ENCODE measurements at places on chromosomes 4 and X.

- DNase-seq, result no peak
These were observed 34.4 kb upstream of the ARHGEF6 start for GRCh38 chrX:136814847-136815750.

DNA sequence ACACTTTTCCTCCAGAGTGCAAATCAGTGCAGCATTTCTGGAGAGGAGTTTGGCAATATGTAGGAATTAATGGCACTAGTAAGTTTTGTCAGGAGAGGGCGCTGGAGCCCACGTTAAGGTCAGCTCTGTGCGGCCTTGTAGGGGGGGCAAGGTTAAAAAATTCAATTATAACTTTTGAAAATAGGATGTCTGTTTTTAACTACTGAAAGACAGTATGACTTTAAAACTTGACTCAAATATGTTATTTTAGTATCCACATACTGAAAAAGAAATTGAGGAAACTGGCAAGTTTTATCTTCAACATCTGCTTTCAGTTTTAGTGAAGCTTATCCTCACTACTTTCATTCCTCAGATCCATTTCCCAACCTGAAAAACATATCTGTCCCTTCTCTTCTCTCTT lies 30.9 kb upstream of the HSD17B13 start:
- DNase-seq, result peak; percentile 73

- DNase-seq, result no peak
These were observed 9.6 kb downstream of the OTOP1 start for GRCh38 chr4:4217113-4217512.

GRCh38 chr4:15162465-15163283 lies 160.4 kb downstream of the CPEB2 start:
- DNase-seq, result peak; percentile 25

GRCh38 chrX:154602766-154603437 lies 16.2 kb downstream of the CTAG1B start:
- no peak for DNase-seq

GRCh38 chr4:180261346-180261745 lies 1981.9 kb upstream of the TENM3 start:
- DNase-seq, result no peak

DNA sequence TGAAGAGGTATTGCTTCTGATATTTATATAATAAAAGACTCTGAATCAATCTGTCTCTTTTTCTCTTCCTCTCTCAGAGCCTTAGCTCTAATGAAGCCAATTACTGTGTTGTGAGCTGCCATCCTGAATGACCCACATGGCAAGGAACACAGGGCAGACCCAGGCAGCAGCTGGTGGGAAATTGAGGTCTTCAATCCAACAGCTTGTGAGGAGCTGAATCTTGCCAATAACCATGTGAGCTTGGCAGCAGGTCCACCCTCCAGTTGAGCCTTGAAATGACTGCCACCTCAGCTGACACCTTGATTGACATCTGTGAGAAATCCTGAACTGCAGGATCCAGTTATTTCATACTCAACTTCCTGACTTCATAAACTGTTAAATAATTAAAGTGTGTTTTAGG lies 149.4 kb downstream of the NDST4 start:
- DNase-seq, result no peak

- no peak for DNase-seq
These were observed 1607.9 kb upstream of the TENM3 start for GRCh38 chr4:180635281-180635680.

DNA sequence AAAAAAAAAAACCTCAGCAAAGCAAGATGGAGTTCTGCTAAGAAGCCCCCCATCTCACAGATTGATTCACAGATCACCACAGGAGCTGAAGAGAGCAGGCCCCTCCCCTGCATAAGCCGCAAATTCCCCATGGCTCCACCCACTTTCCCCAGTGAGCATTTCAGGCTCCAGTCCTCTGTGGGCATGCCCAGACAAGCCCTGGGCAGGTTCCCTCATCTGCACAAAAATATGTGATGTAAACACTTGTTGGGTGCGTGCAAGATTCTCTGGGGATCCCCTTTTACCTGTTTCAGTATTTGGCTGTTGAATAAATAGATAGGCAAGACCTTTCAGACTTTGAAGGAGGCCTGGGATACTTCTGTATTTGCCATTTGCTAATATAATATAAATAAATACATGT lies 514.3 kb downstream of the PCDH7 start:
- no peak for DNase-seq

- DNase-seq, result no peak
These were observed 491.1 kb downstream of the PACRGL start for GRCh38 chr4:21191317-21191716.

GRCh38 chr4:12894062-12894461 lies 590.1 kb downstream of the RAB28 start:
- no peak for DNase-seq

- no peak for DNase-seq
These were observed 37.8 kb downstream of the LRP2BP start for GRCh38 chr4:185357733-185358440.

DNA sequence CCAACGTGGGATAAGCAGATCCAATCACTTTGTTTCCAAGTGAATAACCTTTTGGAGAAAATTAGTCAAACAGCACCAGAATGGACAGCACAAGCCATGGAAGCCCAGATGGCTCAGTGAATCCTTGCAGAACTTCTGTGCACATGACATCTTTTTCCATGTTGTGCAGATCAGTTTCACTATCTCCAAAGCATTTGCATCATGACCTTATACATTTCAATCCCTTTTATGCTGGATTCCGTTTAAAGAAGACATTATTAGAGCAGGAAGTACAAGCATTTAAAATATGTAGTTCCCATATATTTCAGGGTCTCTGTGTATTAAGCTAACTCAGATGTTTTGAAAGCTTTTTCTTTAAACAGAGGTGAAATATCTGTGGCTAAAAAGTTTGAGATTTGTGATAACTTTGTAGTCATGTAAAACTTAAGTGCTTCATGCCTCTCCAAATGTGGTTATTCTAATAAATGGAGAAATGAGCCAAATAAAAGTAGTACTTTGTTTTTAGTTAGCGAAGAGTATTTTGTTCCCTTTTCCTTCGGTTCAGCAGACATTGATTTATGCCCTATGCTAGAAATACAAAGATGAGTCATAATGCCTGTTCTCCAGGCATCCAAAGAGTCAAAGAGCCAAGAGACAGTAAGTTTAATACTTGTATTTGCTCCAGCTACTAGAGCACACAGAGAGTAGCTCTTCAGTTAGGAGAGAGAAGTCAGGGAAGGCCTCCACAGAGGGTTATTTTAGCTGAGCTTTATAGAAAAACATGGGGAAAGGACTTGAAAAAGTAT lies 39.0 kb downstream of the PLAC8 start:
- DNase-seq, result no peak

- DNase-seq, result no peak
These were observed 3.1 kb downstream of the SPATA18 start for GRCh38 chr4:52054254-52054653.

Measured in hematopoietic multipotent progenitor cell treated with erythropoietin and hydrocortisone succinate and interleukin-3 and kit ligand, for 17 days (in vitro differentiated cells).